ENCODE measurements at places on chromosomes 16 and 17.

GRCh38 chr17:71978435-71978834, 142.4 kb upstream of the SOX9 start:
- DNase-seq, result no peak

- DNase-seq, result no peak
Measured at GRCh38 chr16:81632392-81633146, 146.5 kb upstream of the PLCG2 start.

DNA sequence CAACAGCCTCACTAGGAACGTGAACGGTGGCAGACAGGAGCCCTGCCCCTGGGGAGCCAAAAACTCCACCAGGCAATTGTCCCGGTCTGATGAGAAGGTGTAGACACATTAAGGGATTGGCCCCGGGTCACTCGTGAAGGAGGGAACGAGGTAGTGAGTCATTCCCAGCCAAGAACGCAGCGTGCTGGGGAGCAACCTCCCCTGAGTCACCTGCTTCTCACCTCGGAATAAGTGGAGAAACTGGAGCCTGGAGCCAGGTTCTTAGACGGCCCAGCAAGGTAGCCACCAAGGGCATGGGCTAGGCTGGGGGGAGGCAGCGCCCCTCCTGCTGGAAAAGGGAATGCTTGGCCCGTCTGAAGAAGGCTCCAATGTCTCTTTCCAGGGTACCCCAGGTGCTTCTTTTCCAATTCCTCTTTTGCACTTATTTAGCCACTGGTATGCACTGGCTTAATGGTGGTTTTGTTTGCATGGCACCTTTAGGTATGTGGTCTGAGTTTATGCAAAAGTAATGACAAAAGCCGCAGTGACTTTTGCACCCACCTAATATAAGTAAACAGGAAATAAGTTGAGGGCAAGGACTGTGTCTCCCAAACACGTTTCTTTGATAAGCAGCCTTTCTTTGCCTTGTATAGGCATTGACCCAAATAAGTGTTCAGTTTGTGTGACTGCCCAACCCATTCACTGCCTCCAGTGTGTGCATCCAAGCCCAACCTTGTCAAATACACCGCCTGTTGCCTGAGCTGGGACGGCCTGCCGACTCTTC, 1.8 kb upstream of the HELZ start:
- no peak for DNase-seq

DNA sequence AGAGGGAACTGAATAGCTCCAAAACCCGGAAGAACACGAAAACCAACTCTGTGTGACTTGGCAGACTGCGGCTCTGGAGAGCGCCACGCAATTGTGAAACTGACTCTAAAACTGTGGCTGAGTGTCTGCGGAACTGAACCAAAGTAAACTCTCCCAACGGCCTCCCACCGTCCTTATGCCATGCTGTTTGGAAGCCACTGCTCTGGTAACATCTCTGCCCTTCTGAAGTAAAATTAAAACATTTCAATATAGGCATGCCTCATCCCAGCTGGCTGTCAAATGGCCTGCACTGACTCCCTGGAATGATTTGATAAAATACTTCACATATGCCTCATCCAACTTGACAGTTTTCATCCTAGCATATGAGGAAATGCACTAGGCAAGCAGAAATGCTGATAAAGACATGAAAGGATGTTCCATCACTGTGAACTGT, 70.2 kb downstream of the PARN start:
- no peak for DNase-seq

- DNase-seq, result no peak
Measured at GRCh38 chr17:55386796-55387332, 34.8 kb downstream of the MMD start.

- DNase-seq, result no peak
Measured at GRCh38 chr16:72060405-72060804, 2.6 kb upstream of the HPR start.
